ENCODE measurements at places on chromosomes 1 and 21.

DNA sequence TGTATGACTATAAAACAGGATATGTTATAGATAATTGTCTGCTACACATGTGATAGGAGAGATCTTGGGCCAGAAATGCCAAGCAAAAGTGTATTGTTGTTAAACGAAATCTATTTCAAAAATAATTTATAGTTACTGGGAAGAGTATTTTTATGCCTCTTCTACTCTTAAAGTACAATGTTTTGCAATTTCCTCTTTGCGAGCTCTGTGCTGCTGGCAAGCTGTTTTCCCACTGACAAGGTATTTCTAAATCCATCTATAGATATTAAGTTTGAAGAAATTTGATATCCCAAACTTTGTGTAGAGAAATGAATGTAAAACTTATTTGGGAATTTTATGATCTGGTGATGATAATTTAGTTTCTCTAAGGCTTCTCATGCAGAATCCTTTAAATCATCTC, 63.3 kb upstream of the PTGFR start:
- no peak for DNase-seq

DNA sequence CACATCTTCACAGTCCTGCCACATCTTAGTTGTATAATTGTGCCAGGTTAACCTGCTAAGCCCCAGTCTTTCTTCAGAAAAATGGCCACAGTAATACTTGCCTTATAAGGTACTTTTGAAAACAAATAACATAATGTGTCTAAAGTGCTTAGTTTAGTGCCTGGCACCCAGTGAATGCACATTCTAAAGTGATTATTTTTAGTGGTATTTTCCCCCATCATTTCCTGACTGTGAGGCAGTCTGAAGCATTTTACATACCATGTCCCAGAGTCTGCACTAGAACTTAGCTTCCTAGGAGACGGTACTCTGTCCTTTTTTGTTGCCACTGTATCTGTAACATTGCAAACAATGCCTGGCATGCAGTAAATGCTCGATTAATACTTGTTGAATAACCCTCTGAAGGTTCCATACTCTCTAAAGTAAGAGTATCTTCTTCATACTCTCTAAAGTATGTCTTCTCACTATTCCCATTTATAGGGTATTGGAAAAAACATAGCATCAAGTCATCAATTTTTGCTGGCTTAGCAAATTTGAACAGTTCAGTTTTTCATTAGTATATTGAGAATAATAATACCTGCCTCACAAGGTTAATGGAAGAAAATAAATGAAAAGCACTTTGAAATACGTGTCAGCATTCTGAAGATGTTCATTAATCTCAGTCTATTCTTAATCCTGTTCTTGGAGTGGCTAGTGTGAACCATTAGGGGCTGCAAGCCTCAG, 43.7 kb downstream of the FMO3 start:
- no peak for DNase-seq

- no peak for DNase-seq
Observed at GRCh38 chr1:246012341-246012740, 494.7 kb downstream of the SMYD3 start.

DNA sequence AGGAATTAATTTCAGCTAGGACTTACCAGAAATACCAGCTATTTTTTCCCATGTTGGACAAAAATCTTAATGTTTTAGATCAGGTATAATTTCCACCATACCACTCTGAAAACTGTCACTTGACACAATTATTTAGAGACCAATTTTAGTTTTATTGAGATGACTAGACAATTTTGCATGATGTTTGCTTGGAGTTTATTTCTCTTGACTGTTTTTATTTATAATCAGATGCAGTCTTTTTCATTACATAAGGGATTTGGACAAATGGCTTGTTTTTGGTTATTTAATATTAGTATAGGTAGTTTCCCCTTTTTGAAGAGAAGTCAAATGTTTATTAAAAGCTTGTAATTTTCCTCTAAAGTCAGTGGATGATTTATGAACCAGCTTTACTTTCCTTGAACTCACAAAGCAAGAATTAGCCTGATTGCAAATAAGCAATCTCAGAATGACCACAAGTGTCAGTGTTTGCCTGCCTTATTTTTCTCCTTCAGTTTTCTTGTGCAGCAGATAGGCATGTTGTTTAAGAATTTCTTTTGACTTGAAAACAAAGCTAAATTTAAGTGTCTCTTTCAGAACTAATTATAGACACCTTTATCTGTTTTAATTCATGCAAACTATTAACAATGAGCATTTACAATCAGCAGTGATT, 3.8 kb upstream of the B3GALT2 start:
- no peak for DNase-seq

DNA sequence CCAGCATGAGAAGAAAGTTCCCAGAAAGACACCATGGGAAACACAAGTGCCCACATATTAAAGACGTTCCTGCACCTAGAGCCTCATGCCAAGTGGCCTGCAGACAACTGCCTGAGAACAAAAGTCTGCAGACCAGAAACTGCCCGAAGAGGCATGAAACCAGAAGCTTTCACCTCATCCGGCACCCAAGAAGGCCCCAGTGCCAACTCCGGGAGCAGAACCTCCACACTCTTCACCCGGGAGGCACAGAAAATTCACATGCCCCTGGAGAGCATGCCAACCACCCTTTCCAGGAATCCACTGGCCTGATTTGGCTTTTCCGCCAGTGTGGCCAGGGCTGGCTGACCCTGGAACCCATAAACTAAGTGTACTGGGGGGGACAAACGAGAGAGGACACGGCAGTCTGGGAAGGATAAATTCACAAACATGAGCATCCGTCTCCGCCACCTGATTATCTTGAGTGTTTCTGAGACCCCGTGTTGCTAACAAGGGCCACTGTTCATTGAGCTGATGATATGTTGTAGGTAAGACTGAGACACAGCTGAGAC, 6.8 kb downstream of the TFF2 start:
- no peak for DNase-seq

DNA sequence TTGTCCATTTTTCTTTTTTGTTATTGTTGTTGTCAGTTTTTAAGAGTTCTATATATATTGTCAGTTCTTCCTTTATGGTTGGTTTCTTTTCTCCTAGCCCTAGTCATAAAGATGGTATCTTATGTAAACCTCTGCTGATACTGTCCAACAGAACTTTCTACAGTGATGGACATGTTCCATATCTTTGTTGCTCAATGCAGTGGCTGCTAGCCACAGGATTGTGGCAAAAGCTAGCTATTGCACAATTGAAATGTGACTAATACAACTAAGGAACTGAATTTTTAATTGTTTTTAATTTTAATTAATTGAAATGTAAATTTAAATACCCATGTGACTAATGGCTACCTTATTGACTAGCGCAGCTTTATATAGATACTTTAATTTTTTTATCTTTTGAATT, 411.8 kb upstream of the PTBP2 start:
- no peak for DNase-seq

DNA sequence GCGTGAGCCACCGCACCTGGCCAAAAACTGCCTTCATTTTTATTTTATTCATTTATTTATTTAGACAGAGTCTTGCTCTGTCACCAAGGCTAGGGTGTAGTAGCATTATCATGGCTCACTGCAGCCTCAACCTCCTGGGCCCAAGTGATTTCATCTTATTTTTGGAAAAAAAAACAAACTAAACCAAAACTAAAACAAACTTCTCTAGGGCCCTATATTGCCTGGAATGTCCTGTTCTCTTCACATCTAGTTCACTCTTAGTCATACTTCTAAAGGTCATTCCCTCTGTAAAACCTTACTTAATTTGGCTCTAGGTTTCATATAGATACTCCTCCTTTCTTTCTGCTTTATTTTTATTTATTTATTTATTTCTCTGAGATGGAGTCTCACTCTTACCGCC, 15.6 kb downstream of the RPS27 start:
- no peak for DNase-seq

GRCh38 chr1:212879947-212880690, 22.0 kb downstream of the FLVCR1 start:
- no peak for DNase-seq

- no peak for DNase-seq
Observed at GRCh38 chr1:204872262-204872881, 1.7 kb downstream of the NFASC start.

DNA sequence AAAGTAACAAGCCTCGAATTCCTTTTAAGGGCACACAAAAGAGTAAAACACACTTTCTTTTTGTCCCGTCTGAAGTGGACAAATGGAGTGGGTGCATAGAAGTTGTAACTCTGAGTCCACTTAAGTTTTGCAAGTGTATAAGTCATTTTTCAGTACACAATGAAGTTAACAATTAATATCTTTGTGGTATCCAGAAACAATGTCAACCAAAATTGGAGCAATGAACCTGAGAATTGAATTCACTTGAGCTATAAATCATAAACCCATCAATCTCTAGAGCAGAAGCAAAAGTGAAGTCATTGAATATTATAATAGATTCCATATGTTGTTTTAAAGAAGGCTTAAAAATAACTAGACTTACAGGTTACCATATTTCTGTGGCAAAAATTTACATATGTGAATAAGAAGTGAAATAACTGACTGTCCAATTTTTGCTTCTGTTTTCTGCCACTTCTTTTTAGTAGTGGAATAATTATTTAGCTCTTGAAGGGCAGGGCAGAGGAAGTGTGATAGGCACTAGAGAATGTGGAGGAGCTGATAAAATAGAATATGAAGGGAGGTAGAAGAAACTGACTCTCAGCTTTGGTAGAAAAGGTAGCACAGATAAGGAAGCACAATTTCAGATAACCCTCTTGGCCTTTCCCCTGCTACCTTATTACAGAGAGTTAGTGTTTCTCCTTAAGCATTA, 73.9 kb upstream of the RGL1 start:
- DNase-seq: no peak
